Lung (tissue), 17 donors: ENCODE measurements at places on chromosomes 6 and 20. TPM values are rescaled to one million over a fixed set of nuclear protein-coding genes. Genes with fewer than 3 reads are reported as not detected.
A peak's percentile ranks its signal among the peaks of the same experiment; 100 is the strongest.

GRCh38 chr6:148398244-148398643 is 55.6 kb downstream of the SASH1 start:
- no peak for DNase-seq
- peaks cover 4% of the 10 kb centered on the region for H3K4me1 ChIP-seq
- H3K4me3 ChIP-seq: no peak overlapping the region
- peak overlapping the region; percentile 77 for H3K27ac ChIP-seq
- peaks cover 1% of the 10 kb centered on the region for H3K36me3 ChIP-seq

BEND6 gene
- 0.63 TPM for total RNA-seq

DNA sequence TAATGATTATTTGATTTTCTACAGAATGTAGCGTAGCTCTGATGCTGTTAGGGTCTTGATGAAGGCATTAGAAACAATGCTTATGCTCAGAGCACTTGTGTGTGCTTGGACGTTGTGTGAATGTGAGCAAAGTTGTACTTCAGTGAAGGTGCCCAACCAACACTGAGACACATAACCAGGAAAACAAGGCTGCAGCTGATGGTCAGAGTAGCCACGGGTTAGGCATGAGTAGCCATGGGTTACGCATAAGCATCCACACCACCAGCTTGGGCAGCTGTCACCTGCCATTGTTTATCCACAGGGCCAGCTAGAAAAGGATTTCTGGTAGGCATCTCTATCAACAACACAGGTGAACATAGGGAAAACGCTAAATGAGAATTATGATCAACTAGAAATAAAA is 326.6 kb downstream of the NRN1 start:
- H3K27ac ChIP-seq: no peak overlapping the region
- no peak overlapping the region for H3K4me3 ChIP-seq
- H3K4me1 ChIP-seq: no peaks in the 10 kb centered on the region

- no peak for DNase-seq
- peaks cover 3% of the 10 kb centered on the region for H3K36me3 ChIP-seq
- no peak overlapping the region for H3K4me3 ChIP-seq
- H3K27ac ChIP-seq: no peak overlapping the region
- H3K4me1 ChIP-seq: peaks cover 8% of the 10 kb centered on the region
- no peaks in the 10 kb centered on the region for H3K27me3 ChIP-seq
Observed at GRCh38 chr6:17984399-17984798, 3.0 kb downstream of the KIF13A start.

TGM3 gene
- total RNA-seq: 1.5 TPM

POM121L2 gene
- not detected for total RNA-seq

GRCh38 chr6:11969092-11969491 is 43.0 kb upstream of the HIVEP1 start:
- H3K36me3 ChIP-seq: no peaks in the 10 kb centered on the region
- peak overlapping the region; percentile 13 for H3K27ac ChIP-seq
- no peaks in the 10 kb centered on the region for H3K27me3 ChIP-seq
- DNase-seq: peak; percentile 75
- peaks cover 2% of the 10 kb centered on the region for H3K4me1 ChIP-seq
- H3K4me3 ChIP-seq: no peak overlapping the region

HCRTR2 gene
- total RNA-seq: not detected

DNA sequence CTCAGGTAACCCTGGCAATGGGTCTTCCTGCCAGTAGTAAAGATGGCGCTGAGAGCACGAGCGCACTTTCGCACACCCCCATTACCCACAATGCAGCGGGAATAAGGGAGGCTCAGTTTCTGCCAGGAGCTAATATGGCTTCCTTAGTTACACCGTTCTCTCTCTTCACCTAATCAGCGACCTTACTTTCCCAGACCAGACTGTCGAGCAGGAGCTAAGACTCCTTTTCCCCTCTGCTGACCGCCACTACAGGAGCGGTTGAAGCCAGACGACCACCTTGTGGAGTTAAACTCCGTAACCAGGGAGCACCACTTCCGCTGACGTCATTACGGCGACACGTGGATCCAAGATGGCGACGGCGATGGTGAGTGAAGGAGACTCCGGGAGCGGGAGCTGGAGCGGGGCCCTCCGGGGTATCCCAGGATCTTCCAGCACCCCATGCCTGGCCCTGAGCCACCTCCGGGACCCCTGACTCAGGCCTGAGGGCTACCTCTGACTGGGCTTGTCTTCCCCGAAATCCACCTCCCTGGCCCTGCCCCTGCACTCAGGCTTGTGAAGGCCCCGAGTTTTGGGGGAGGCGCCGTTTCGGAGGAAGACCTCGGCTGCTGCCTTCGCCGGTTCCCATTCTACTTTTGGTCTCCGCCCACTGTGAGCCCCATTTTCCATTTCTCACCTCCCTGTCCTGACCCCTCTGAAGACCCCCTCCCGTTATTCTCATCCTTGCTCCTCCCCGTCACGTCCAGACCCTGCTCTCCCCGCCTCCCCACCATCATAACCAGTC is at the start of gene TM9SF4:
Gene TM9SF4 (plus strand): TSS at position 323 of the 781 bp plus-strand sequence. CDS start 27 bp downstream, at position 350.
- no peaks in the 10 kb centered on the region for H3K36me3 ChIP-seq
- H3K4me1 ChIP-seq: peaks cover 9% of the 10 kb centered on the region
- H3K27ac ChIP-seq: peak within 1 kb of the TSS; percentile 100
- DNase-seq: peak; percentile 98
- peak within 1 kb of the TSS; percentile 95 for H3K4me3 ChIP-seq

ARFGEF3 gene
- total RNA-seq: 28.1 TPM

CDH26 gene
- total RNA-seq: 11.3 TPM

- no peaks in the 10 kb centered on the region for H3K27me3 ChIP-seq
- peaks cover 15% of the 10 kb centered on the region for H3K36me3 ChIP-seq
- peaks cover 38% of the 10 kb centered on the region for H3K4me1 ChIP-seq
- H3K4me3 ChIP-seq: no peak overlapping the region
- DNase-seq: peak; percentile 77
- peak overlapping the region; percentile 20 for H3K27ac ChIP-seq
Observed at GRCh38 chr20:48686238-48687116, 141.3 kb downstream of the PREX1 start.

TMEM63B gene
- 93.1 TPM for total RNA-seq

DNA sequence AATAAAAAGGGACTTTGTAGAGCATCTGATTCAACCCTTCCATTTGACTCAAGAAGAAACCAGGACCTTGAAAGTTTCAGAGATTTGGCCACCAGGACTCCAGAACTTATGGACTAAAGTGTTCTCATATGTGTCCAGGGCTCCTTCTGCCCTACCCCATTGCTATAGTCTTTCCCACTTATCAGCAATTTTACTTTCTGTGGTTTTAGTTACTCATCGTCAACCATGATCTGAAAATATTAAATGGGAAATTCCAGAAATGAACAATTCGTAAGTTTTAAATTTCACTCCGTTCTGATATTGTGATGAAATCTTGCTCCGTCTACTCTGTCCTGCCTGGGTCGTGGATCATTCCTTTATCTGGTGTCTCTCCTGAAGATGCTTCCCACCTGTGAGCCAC is 259.8 kb downstream of the PHACTR1 start:
- no peak overlapping the region for H3K4me3 ChIP-seq
- peaks cover 5% of the 10 kb centered on the region for H3K36me3 ChIP-seq
- H3K4me1 ChIP-seq: no peaks in the 10 kb centered on the region
- no peak overlapping the region for H3K27ac ChIP-seq
- no peaks in the 10 kb centered on the region for H3K27me3 ChIP-seq
- DNase-seq: no peak

- peak; percentile 39 for DNase-seq
- no peaks in the 10 kb centered on the region for H3K36me3 ChIP-seq
- H3K4me1 ChIP-seq: peaks cover 9% of the 10 kb centered on the region
- peak overlapping the region; percentile 29 for H3K27ac ChIP-seq
- no peaks in the 10 kb centered on the region for H3K27me3 ChIP-seq
- no peak overlapping the region for H3K4me3 ChIP-seq
Observed at GRCh38 chr6:37083243-37084138, 78.0 kb downstream of the FGD2 start.

GPR63 gene
- 0.55 TPM for total RNA-seq

TREML2 gene
- total RNA-seq: 1.4 TPM

NRN1 gene
- total RNA-seq: 9.4 TPM

- no peak overlapping the region for H3K4me3 ChIP-seq
- no peaks in the 10 kb centered on the region for H3K36me3 ChIP-seq
- DNase-seq: no peak
- H3K27ac ChIP-seq: no peak overlapping the region
Observed at GRCh38 chr20:44463466-44463865, 12.2 kb upstream of the TTPAL start.

- no peaks in the 10 kb centered on the region for H3K36me3 ChIP-seq
- H3K4me3 ChIP-seq: no peak overlapping the region
- H3K27ac ChIP-seq: no peak overlapping the region
- no peaks in the 10 kb centered on the region for H3K27me3 ChIP-seq
- no peak for DNase-seq
Observed at GRCh38 chr6:91802431-91802830, 1215.6 kb upstream of the MAP3K7 start.

- no peaks in the 10 kb centered on the region for H3K4me1 ChIP-seq
- no peak for DNase-seq
- H3K27ac ChIP-seq: no peak overlapping the region
- no peaks in the 10 kb centered on the region for H3K36me3 ChIP-seq
- H3K27me3 ChIP-seq: no peaks in the 10 kb centered on the region
Observed at GRCh38 chr6:107434812-107435211, 24.6 kb downstream of the PDSS2 start.

DNA sequence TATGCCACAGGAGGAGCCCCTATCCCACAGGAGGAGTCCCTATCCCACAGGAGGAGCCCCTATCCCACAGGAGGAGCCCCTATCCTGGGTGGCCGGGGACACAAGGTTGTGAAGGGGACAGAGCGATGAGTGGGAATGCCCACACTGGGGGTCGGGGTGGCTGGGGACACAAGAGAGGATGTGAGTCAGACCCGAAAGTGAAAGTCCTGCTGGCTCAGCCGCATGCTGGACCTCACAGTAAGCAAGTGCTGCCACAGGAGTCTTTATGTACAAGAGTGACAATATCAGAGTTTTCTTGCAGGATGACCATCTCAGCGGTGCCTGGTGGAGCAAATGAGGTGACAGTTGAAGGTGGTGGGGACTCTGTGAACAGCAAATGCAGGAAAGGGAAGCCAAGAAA is 93.7 kb downstream of the PSMB1 start:
- peak; percentile 63 for DNase-seq
- peaks cover 2% of the 10 kb centered on the region for H3K27me3 ChIP-seq
- H3K4me3 ChIP-seq: no peak overlapping the region
- H3K27ac ChIP-seq: no peak overlapping the region
- H3K36me3 ChIP-seq: no peaks in the 10 kb centered on the region
- H3K4me1 ChIP-seq: no peaks in the 10 kb centered on the region

DNA sequence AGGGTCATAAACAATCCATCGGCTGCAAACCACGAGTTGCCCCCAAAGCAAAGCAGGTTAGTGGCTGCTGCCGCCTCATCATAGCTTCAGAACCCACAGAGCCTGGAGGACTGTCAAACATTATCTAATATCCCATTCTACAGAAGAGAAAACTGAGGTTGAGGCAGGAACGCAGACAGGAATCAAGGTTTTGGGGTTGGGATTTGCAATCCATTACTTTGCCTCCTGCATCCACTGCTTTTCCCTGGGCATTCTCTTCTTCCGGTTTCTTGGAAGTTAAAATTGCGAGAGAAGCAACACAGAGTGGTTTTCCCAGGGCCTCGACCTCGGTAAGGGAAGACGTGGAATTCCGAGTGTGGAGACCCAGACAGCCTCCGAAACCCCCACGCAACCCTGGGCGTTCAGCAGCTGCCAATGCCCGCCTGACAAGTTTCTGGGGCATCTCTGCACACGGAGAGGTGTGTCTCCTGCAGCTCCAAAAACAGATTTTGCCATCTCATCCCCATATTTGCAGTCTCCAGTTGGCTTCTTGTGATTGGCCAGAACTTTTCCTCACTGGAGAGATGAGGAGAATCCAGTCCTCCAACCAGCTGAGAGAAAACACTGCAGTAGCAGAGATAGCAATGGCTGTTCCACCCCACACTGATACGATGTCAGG is 45.5 kb upstream of the SNAP25 start:
- DNase-seq: no peak
- H3K27me3 ChIP-seq: peaks cover 2% of the 10 kb centered on the region
- no peak overlapping the region for H3K27ac ChIP-seq
- no peaks in the 10 kb centered on the region for H3K4me1 ChIP-seq

BPIFA1 gene
- 59.6 TPM for total RNA-seq

GRCh38 chr6:106254636-106255035 is 70.9 kb downstream of the ATG5 start:
- no peak for DNase-seq
- no peaks in the 10 kb centered on the region for H3K27me3 ChIP-seq
- H3K27ac ChIP-seq: no peak overlapping the region
- H3K4me3 ChIP-seq: no peak overlapping the region
- H3K36me3 ChIP-seq: no peaks in the 10 kb centered on the region

TMEM244 gene
- total RNA-seq: not detected

PKIB gene
- 4.5 TPM for total RNA-seq

DNA sequence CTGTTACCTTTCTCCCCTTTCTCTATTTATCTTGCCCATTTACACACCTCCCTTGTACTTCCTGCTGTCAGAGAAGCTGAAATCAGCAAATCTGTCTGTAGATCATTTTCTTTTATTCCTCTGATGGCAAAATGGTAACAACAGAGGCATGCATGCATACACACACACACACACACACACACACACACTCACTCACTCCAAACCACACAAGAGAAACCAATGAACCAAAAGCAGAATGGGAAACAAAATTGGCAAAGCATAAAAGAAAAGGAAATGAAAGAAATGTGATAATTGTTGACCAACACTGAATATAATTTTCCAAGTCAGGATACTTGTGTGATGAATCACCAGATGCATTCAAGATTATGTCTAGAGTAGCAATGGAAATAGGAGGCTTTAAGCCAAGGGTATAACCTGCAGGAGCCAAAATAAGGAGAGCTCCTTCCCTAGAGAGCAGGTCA is 172.4 kb downstream of the PLCB4 start:
- H3K4me3 ChIP-seq: no peak overlapping the region
- H3K27me3 ChIP-seq: no peaks in the 10 kb centered on the region
- DNase-seq: peak; percentile 7
- H3K36me3 ChIP-seq: no peaks in the 10 kb centered on the region
- no peak overlapping the region for H3K27ac ChIP-seq
- no peaks in the 10 kb centered on the region for H3K4me1 ChIP-seq

DNA sequence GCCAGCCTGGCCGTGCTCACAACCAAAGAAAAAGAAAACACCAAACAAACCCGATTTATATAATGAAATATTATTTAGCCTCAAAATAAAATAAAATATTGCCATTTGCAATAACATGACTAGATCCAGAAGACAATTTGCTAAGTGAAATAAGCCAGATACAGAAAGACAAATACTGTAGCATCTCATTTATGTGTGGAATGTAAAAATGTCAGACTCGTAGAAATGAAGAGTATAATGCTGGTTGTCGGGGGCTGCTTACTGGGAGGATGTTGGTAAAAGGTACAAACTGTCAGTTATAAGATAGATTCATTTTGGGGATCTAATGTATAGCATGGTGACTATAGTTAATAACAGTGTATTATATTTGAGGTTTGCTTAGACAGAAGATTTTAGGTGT is 269.7 kb downstream of the THBS2 start:
- H3K27me3 ChIP-seq: no peaks in the 10 kb centered on the region
- no peaks in the 10 kb centered on the region for H3K36me3 ChIP-seq
- H3K4me1 ChIP-seq: no peaks in the 10 kb centered on the region

KIAA1586 gene
- total RNA-seq: 9.4 TPM

- no peaks in the 10 kb centered on the region for H3K4me1 ChIP-seq
- H3K27ac ChIP-seq: no peak overlapping the region
- H3K4me3 ChIP-seq: no peak overlapping the region
- DNase-seq: no peak
- peaks cover 11% of the 10 kb centered on the region for H3K36me3 ChIP-seq
Observed at GRCh38 chr20:16505894-16506293, 67.4 kb downstream of the KIF16B start.

- no peaks in the 10 kb centered on the region for H3K36me3 ChIP-seq
- H3K4me3 ChIP-seq: no peak overlapping the region
- peaks cover 10% of the 10 kb centered on the region for H3K4me1 ChIP-seq
- no peak for DNase-seq
- H3K27me3 ChIP-seq: no peaks in the 10 kb centered on the region
- H3K27ac ChIP-seq: no peak overlapping the region
Observed at GRCh38 chr20:38114353-38114791, 50.7 kb downstream of the TGM2 start.
